ENCODE measurements at places on chromosomes 5 and 9.

- no peak for DNase-seq
These were observed 87.4 kb downstream of the LMX1B start for GRCh38 chr9:126700903-126701812.

DNA sequence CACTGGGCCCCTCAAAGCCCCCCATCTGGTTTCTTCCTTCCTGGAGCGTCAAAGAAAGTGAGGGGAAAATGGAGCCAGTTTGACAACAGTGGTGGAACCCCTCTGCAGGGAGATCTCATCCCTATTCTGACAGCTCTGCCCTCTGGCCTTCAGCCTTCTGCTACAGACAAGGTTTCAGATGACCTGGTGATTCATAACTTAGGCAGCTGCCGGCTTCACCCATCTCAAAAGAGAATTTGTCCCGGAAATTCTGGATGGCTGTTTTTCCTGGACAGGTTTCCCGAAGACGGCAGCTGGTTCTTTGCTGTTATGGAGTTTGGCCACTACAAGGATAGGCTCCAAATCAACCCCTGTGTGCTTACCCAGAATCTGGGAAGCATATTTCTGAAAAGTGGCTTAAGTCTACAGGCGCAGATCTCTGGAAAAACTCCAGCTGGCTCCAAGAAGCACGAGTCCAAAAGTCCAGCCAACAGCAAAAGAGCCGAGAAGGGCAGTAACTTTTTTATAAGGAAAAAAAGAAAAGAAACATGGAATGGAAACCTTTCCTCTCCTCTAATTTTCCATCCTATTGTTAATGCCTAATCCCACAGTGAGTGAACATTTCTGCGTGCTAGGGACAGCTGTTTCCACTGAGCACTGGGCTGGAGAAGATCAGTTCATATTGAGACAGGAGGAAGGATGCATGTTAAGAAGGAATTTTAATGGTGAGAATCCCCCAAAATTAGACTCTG is 54.5 kb downstream of the ZNF366 start:
- DNase-seq: no peak

DNA sequence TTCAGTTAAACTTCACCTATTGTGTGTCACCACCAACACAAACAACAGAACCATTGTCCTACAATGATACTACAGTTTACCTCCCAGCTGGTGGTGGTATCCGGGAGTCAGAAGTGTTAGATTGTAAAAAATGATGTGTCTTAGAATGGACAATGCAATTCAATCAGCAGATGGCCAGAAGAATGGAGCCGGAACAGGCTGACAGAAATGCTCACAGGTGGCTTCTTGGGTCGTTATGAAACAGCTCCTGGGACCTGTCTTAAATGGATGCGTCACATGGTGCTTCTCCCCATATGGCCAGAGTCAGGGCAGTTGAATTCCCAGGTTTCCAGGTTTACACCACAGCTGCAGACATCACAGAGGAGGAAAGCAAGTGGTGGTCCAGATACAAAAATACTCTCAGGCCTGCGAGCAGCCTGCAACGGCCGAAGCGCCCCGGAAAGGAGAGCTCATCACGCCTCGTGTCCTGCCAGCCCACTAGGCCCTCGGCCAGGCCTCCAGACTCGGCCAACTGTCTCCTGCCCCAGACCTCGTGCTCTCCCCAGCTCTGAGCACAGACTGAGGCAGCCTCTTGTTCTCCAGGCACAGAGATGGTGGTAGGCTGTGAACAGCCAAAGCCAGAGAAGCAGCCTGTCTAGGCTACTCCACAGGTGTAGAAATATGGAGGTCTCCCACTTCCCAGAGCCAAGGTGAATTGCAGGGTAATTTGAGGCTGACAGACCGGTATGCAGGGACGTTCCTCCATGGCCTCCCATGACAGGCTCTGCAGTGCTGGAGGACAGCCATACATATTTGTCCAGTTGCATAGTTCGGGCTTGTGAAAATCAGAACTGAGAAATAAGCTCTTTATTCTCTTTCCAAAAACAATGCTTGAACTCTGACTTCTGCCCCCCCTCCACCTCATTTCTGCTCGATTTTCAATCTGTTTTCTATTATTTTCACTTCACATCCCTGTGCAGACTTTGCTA is 98.5 kb upstream of the SPATA31C2 start:
- no peak for DNase-seq

DNA sequence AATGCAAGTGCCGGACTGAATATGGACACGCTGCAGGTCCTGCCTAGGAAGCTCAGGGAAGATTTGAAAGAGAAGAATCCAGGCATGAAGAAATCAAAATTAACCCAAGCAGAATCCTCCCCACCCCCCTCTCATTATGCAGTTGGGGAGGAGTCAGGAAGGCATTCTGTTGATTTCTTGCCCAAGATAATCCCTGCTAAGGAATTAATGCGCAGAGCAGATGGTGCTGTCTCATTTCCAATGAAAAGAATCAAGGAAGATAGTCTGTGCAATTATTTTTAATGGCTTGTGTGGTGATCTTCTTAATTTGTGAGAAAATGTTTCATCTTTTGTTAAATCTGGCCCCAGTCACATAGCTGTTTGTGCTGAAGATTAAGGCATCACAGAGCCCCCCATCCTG is 145.0 kb downstream of the ZNF462 start:
- DNase-seq: no peak

- DNase-seq: no peak
These were observed 2.2 kb downstream of the FBXL7 start for GRCh38 chr5:15502208-15502607.

GRCh38 chr9:12863618-12864017 is 88.8 kb downstream of the LURAP1L start:
- no peak for DNase-seq

GRCh38 chr5:157718519-157718918 is 12.7 kb upstream of the THG1L start:
- DNase-seq: no peak

GRCh38 chr9:16030528-16031185 is 477.8 kb downstream of the CCDC171 start:
- DNase-seq: no peak

DNA sequence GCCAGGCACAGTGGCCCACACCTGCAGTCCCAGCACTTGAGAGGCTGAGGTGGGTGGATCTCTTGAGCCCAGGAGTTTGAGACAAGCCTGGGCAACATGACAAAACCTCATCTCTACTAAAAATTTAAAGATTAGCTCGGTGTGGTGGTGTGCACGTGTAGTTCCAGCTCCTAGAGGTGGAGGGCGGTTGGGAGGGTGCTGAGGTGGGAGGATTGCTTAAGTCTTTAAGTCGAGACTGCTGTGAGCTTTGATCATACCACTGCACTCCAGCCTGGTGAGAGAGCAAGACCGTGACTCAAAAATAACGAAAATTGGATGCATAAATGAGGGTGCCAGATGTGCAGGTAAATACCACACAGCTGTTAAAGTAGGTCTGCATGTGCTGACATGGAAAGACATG is 39.3 kb upstream of the TDRD7 start:
- no peak for DNase-seq

- DNase-seq: no peak
These were observed 266.5 kb upstream of the VLDLR start for GRCh38 chr9:2354856-2355696.

GRCh38 chr9:83599071-83599470 is 23.9 kb upstream of the IDNK start:
- no peak for DNase-seq

DNA sequence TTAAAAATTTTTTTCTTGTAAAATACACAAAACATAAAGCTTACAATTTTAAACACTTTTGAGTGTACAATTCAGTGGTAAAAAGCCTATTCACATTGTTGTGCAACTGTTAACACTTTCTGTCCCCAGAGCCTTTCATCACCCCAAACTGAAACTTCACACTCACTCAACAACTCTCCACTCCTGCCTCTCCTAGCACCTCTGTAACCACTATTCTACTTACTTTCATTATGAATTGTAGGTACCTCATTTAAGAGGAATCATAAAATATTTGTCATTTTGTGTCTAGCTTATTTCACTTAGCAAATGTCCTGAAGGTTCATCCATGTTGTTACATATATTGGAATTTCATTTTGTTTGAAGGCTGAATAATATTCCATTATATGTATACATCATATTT is 4.3 kb upstream of the ZNF510 start:
- no peak for DNase-seq

DNA sequence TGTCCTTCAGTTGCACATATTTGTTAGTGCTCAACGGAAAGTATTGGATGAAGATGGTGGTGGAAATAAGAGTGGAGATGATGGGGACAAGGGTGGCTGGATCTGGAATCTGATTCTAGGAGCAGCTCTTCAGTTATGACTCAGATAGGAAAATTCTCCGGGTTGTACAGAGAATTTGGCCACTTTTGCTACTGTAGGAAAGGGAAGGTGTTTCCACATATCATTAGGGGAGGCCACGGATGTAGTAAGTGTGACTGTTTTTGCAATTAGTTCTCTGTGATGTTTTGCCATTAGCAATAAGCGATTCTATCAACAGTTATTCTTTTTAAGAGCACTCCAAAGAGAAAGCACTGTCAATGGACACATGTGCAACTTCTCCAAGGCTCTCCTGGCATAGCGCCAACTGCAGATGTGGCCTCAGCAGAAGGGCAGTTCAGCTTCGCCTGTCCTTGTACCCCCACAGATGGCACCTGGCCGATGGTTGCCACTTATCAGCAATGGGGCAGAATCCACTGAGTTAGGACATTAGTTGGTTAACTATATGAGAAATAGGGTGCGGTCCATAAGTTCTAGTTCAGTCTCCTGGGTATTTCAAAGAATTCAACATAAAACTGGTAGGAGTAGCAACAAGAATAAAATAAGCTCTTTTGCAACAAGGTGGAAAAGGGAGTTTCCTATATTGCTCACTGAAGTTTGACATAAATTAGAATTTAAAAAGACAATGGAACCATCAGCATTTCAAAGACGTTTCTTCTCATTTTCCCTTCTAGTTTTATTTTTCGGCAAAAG is 96.3 kb downstream of the ARSB start:
- no peak for DNase-seq

- no peak for DNase-seq
These were observed 99.6 kb upstream of the TAF11L2 start for GRCh38 chr5:17398431-17398830.

- DNase-seq: no peak
These were observed 311.2 kb upstream of the SEMA6A start for GRCh38 chr5:116885825-116886224.

DNA sequence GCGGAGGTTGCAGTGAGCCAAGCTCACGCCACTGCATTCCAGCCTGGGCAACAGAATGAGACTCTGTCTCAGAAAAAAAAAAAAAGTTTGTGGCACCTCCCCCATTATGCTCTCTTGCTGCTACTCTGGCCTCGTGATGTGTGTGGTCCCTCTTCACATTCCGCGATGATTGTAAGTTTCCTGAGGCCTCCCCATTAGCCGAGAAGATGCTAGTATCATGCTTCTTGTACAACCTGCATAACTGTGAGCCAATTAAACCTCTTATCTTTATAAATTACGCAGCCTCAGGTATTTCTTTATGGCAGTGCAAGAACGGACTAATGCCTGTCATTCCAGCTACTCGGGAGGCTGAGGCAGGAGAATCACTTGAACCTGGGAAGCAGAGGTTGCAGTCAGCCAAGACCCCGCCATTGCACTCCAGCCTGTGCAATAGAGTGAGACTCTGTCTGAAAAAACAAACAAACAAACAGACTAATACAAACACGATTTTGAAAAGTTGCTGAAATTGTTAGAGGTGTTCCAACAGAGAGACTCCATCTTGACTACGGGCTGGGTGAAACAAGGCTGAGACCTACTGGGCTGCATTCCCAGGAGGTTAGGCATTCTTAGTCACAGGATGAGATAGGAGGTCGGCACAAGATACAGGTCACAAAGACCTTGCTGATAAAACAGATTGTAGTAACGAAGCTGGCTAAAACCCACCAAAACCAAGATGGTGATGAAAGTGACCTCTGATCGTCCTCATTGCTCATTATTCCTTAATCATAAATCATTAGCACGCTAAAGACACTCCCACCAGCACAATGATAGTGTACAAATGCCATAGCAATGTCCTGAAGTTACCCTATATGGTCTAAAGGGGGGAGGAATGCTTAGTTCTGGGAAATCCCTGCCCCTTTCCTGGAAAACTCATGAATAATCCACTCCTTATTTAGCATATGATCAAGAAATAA is 8.3 kb upstream of the AFF4 start:
- DNase-seq: no peak

GRCh38 chr5:132480893-132481595 is 9.5 kb downstream of the IRF1 start:
- DNase-seq: no peak

DNA sequence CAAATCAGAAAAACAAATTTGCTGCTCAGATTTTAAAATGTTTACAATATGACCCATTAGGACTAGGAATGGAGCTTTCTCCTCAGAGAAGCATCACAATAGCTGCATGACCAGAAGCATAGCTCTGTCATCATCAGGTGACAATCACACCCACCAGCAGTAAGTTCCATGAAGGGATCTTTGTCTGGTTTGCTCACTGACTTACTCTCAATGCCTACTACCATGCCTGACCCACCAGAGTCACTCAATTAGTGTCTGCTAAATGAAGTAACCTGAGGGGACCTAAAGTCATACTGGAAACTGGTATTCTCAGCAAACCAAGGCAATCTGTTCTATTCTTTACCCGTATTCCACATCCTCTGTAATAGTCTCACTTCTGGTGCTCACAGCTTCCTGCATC is 7.7 kb downstream of the ERMP1 start:
- DNase-seq: no peak

DNA sequence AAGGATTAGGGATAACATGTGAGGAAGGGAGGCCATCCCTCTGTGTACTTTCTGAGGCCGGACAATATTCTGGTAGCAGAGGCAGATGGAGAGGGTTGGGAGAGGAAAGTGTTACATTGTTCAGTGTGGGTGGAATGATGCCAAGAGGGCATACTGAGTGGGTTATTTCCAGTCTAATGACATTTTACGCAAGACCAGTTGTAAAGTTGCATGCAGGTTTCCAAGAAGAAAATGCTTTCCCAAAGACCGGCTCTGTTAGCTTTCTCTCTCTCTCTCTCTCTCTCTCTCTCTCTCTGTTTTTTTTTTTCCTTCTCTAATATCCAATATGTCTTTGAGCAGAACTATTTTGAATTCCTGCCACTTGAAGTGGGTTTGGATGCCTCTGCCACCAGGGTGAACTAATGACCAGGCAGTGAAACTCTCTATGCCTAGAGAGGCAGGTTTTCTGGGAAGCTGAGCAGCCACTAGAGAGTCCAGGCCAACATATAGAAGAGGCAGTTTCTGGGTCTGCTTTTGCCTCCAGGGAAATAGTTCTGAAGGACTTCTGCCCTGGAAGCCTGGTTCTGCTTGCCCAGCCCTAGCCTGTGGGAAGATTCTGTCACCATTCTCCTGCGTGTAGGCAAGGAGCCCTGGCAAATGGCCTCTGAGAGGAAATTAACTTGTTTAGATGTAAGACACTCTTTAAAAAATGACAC is 24.4 kb upstream of the ZNF366 start:
- DNase-seq: no peak

DNA sequence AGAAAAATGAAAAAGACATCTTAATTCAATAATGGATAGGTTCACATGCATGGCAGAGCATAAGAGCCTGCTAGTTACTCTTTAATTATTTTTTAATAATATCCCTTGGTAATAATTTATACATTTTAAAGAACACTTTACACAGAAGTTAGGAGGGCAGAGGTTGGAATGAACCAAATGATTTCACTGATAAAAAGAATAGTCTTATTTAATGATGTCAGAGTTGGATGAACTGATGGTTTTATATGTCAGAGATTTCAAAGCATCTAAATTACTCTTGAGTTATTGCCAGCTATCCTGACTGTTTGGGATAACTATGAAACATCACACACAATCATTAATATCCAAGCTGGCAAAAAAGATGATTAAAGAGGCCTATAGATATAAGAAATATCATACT is 244.8 kb downstream of the CSNK1G3 start:
- DNase-seq: no peak

Data from stimulated activated CD8-positive, alpha-beta memory T cell treated with anti-CD3 and anti-CD28 coated beads, Interleukin-15, amount 100 ng/mL, for 4 hours (primary cell).